ENCODE measurements at places on chromosomes 1 and 21. TPM values are rescaled to one million over a fixed set of nuclear protein-coding genes. Genes with fewer than 3 reads are reported as not detected.

The DENND2C gene
- 1.4 TPM for total RNA-seq

The BRDT gene
- not detected for total RNA-seq

The OR2G6 gene
- not detected for total RNA-seq

The BPNT1 gene
- 15.4 TPM for total RNA-seq

The COL8A2 gene
- 2.0 TPM for total RNA-seq

The IGSF21 gene
- total RNA-seq = not detected

The LCE1F gene
- total RNA-seq = not detected

The CD164L2 gene
- not detected for total RNA-seq
